ENCODE measurements at places on chromosomes 13 and 19.

GRCh38 chr19:7395360-7396066 is 46.8 kb downstream of the ARHGEF18 start:
- no peak for DNase-seq

- DNase-seq = no peak
Observed at GRCh38 chr19:29884044-29884443, 58.0 kb upstream of the URI1 start.

GRCh38 chr19:54696117-54696548 is 28.1 kb upstream of the KIR3DL3 start:
- DNase-seq = no peak

DNA sequence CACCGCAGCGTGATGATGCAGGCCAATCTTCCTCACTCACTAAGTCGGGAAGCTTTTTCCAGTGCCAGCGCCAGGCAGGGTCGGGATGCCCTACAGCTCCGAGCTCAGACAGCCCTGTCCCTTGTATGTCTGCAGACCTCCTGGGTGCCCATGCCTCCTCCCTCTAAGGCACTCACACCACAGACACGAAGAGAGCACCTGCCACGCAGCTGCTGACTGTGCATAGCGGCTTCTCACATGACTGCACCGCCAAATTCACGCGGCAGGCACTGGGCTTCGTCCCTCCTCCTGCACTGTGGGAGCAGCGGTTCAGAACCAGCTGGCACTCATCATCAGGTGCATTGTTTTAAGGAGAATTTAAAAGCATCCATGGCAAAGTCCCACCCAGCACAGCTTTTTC is 88.1 kb downstream of the SLC7A1 start:
- DNase-seq = peak; percentile 69

DNA sequence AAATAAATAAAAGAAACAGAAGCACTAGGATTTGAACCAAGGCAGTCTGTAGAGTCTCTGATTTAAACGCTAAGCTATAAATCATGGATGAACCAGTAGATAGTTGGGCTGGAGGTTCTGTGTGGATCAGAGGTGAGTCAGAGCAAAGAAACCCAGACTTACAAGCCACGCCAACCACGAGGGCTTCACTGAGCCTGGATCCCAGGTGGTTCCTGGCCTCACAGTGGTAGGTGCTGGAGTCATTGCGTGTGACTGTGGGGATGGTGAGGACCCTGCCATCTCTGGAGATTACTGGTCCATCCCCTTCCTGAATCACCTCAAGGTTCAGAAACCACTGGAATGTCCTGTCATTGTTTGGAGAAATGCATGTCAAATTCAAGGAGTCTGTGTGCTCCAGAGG is 19.3 kb upstream of the CEACAM20 start:
- DNase-seq = no peak

- DNase-seq = no peak
Observed at GRCh38 chr19:30153326-30154210, 211.5 kb downstream of the URI1 start.

All from spleen (tissue), 13 donors.